ENCODE measurements at places on chromosomes 2 and 18.

- DNase-seq: no peak
Observed at GRCh38 chr2:1621041-1621440, 123.3 kb downstream of the PXDN start.

GRCh38 chr2:38016219-38016618 is 59.7 kb downstream of the CYP1B1 start:
- DNase-seq: peak; percentile 51

- peak; percentile 73 for DNase-seq
Observed at GRCh38 chr2:29309090-29310029, 194.1 kb downstream of the CLIP4 start.

- DNase-seq: no peak
Observed at GRCh38 chr2:98308068-98308467, 38.2 kb upstream of the CNGA3 start.

- peak; percentile 61 for DNase-seq
Observed at GRCh38 chr18:36942264-36942663, 113.3 kb downstream of the KIAA1328 start.

- DNase-seq: no peak
Observed at GRCh38 chr2:19878268-19879046, 23.3 kb downstream of the TTC32 start.

DNA sequence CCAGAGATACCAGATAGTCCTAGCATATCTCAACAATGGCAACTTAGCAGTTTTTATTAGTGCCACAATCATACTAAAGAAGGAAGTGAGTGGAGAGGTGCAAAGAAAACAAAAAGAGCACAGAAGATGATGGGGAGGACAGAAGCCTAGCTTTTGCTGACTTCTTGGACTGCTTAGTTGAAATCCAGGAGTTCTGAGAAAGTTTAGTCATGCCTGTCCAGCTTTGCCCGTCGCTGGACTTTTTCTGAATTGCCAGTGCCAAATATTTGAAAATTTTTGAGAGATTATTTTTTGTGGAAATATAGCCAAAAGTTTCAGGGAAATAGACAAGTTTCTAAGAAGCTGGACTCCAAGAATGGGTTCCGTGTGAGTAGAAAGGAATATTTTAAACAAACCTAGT is 558.7 kb upstream of the TNP1 start:
- no peak for DNase-seq

DNA sequence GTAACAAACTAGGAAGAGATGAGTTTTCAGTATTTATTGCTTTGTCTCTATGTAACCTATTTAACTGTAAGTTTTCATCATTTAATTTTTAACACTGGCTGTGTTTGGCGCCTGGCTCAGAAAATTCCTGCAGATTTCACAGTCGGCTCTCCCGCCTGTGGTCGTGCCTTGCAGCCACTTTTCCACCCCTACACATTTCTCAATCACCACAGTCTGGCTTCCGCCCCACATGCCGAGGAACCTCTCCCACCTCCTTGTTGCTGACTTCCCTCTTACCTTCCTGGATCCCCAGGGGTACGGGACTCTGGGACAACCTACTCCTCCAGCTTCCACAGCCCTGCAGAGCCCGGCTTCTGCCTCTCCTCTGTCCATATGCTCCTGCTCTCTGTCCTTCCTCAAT is 41.6 kb upstream of the MGAT4A start:
- peak; percentile 64 for DNase-seq

DNA sequence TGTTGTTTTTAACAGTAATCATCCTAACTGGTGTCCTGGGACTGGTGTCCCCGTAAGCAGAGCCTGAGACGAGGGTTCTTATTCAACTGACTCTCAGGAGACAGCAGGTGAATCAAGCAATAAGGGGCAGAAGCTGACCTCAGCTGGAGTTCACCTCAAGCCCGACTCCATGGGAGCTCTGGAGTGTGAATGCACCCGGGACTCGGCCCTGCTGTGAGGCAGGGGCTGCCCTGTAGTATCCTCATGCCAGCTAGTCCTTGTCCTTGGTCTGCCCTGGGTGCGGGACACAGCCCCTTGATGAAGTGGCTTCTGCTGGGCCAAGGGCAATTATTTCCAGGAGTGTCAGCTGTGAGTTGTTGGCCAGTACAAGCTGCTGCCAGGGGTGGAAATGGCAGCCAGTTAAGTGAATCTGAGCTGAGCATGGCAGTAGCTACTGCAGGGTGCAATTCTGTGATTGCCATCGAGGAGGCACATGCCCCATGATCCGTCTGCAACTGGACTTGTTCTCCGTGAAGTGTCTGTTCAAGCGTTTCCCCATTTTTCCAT is 54.9 kb upstream of the OTOS start:
- DNase-seq: no peak

- DNase-seq: no peak
Observed at GRCh38 chr2:158756976-158757375, 38.1 kb upstream of the DAPL1 start.

DNA sequence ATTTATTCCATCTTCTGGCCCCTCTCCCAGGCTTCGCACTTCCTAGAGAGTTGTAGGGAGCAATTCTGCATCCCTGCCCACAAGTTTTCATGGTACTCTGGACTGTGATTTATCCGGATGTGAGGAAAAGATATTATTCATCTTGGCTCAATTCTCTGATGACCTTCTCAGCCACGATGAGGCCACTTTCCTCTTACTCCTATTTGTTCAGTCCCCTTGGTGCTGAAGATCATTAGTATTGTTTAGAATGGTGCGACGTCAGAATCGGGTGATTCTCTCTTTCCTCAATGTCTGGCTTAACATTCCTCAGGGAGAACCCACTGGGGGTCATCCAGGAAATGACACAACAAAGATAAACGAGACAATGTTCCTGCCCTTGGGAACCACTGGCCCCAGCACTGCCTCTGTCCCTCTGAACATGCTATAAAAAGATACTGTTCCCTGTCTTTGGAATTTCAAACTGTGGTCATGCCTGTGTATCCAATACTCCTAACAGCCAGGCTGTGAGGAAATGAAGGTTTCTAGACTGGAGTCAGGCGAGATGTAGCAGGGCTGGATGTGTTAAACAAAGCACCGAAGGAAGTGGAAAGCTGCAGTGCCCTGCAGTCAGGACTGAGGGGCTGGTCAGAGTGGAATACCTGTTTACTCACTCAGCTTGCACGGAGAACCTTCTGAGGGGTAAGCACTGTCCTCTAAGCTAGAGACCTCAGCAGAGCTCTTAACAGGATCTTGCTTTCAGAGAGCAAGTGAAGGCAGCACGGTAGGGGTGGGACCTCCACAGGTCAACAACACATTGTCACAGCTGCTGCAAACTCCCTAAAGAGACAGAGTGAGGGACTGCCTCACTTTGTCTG is 12.9 kb upstream of the GLI2 start:
- no peak for DNase-seq

DNA sequence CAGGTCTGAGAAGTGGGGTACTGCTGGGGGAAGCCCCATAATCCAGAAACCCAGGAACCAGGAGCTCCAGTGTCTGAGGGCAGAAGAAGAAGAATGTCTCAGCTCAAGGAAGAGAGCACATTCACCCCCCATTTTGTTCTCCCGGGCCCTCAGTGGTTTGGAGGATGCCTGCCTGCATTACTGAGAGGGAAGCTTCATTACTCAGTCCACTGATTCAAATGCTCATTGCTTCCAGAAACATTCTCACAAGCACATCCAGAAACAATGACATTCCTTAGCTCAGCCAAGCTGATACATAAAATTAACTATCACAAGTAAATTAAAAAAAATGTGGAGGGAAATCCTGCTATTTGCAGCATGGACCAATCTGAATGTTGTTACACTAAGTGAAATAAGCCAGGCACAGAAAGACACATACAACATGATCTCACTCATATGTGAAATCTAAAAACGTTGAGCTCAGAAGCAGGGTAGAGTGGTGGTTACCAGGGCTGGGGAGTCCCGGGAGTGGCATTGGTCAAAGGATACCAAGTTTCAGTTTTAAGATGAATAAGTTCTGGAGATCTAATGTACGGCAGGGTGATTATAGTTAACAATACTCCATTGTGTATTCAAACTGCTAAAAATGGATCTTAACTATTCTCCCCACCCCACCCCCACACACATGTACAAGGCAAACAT is 459.3 kb downstream of the GALR1 start:
- DNase-seq: no peak

DNA sequence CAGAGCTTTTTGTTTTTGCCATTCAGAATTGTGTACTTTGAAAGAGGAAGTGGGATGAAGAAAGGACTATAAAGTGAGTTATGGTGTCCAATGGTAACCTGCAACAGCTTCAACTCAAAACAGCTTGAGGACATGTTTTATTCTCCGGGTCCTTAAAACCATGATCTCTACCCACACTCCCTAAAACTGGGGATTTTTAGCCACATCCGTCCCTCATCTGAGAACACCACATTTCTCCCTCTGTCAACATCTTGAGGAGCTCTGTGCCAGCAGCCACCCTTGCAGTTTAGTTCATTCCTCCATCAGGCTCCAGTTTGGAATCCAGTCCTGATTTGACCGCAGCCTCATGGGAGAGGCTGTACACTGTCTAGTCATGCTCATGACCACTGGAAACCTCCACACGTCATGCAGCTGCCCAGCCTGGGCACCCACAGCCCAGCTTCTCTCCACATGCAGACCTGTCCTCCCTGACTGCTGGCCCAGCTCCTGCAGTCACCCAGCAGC is 62.6 kb downstream of the C18orf63 start:
- DNase-seq: peak; percentile 70

GRCh38 chr2:9800975-9801726 is 42.1 kb upstream of the TAF1B start:
- DNase-seq: peak; percentile 80

- peak; percentile 11 for DNase-seq
Observed at GRCh38 chr2:211055438-211055837, 499.0 kb downstream of the CPS1 start.

GRCh38 chr18:42074704-42075103 is 119.7 kb downstream of the PIK3C3 start:
- no peak for DNase-seq

DNA sequence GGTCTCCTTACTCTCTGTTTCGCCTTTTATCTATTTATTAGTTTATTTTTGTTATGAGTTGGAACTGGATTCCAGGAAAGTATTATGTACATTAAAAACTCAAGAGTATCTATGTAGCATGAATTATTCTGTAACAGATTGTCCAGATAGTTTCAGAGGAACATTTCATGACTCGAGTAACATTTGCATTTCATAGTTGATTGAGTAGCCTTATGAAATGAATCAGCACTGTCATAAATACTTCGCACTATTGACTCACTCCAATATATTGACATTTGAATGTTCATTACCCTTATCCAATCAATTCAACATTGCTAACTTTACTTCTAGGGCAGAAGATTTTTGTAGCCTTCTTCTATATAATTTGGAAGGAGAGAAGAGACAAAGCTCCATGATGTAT is 11.3 kb upstream of the VRK2 start:
- no peak for DNase-seq

DNA sequence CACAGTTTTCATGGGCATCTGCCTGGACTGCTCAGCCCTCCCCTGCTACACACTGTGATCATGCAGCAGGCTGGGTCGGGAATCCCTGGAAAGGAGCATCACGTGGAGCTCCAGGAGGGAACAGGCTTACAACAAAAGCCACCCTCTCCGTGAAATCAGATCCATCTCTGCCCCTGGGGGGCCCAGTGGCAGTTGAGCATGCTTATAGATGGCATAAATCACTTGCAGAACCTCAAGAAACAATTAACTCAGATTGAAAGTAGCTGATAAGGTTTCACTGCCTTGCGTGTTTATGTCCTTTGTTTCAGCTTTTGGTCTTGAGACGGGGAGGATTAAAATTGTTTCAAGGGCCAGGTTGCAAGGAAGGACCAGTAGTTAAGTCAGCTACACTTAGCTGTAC is 354.8 kb upstream of the MEIS1 start:
- DNase-seq: no peak

DNA sequence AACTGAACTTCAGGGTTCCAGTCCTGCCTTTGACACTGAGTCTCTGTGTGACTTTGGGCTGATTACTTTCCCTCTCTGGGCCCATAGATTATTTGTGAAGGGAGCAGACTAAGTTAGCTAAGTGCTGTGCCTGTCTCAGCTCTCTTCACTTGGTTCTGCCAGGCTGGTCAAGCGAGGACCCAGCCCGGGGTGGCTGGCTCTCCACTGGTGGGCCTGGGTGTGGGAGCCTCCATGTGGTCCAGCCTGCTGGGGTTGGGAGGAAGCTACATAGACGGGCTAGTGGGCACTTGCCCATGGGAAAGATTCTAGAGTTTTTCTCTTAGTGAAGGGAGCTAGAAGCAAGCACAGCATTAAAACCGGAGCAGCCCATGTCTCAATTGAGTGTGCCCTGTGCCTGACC is 59.0 kb downstream of the DYSF start:
- DNase-seq: no peak

DNA sequence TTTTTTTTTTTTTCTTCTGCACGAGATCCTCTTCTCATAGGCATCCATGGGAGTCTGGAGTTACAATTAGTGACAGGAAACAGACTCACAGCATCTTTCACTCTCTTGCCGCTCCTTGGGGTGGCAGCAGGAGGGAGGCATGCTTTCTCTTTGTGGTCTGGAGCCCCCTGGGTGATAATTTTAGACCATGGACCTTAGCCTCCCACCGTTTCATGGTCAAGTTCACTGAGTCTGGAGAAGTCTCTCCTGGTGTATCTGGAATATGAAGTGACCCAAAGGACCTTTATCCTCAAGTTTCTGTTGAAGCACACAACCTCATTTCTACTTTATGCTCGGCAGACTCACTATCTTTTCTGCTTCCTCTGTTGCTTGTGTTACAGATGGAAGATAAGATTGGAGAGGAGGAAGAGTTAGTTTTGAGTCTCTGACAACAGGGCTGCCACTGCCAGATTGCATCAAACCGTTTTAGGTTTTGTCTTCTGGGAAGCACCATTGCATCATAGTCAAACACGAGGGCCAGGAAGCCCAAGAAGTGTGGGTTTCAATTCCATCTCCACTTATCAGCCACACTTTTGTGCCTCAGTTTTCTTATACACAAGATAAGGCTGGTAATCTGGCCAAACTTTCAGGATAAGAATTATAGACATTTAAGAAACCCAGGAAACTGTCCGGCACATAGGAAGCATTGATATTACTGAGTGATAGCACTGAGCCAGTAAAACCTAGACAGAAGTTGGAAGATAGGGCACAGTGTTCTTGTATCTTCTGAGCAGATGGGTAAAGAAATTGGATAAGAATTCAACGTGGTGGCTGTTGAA is 62.3 kb downstream of the ADCYAP1 start:
- peak; percentile 51 for DNase-seq

DNA sequence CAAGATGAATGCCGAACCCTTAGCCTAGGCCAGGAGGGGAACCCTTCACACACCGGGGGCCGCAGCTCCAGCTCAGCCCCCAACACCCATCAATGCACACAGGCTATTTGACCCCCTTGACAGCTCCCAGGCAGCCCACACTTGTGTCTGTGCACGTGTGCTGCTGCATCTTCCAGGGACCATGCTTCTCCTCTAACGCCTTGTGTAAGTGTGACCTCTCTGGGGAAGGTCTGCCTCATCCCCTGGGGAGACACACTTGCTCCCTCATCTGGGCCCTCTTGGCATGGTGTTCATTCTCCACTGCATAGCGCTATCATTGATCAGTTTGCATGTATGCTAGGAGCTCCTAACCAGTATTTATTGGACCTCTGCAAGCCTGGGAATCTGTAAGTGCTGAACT is 120.0 kb upstream of the FHL2 start:
- DNase-seq: peak; percentile 36

- DNase-seq: no peak
Observed at GRCh38 chr18:69840445-69840844, 107.2 kb downstream of the CD226 start.
